ENCODE measurements at places on chromosomes 13 and 19.

DNA sequence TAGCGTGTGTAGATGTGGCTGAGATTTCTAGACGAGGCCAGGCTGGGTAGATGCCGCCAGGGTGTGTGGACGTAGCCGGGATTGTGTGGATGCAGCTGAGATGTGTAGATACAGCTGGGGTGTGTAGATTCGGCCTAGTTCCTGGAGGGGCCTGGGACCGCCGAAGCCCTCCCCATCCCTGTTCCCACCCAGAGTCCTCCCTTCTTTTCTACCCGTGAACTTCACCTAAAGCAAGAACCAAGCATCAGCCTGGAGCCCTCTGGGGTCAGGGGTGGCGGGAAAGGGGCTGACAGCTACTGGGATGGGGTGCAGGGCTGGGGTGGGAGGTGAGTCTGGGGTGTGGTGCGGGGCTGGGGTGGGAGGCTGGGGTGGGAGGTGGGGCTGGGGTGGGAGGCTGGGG lies 768 bp downstream of the TMPRSS9 start:
- no peak for DNase-seq

GRCh38 chr19:23285948-23286347 lies 35.8 kb upstream of the ZNF724 start:
- DNase-seq: no peak

GRCh38 chr19:42402376-42403116 lies 12.4 kb upstream of the CNFN start:
- DNase-seq: no peak

DNA sequence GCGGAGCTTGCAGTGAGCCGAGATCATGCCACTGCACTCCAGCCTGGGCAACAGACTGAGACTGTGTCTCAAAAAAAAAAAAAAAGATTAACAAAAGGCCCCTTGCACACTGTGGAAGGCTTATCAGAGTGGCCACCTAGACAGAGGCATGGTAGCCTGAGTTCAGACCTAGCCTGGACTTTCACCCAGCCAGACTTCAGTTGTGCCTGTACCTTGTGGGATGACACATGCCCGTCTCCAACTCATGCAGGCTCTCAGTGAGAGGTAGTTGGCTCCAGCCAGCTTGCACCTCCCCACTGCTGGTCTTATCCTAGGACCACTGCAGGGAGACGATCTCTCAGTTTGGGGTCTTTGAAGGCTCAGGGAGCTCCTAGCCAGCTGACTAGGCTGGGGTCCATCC lies 52.2 kb downstream of the GATAD2A start:
- DNase-seq: no peak

DNA sequence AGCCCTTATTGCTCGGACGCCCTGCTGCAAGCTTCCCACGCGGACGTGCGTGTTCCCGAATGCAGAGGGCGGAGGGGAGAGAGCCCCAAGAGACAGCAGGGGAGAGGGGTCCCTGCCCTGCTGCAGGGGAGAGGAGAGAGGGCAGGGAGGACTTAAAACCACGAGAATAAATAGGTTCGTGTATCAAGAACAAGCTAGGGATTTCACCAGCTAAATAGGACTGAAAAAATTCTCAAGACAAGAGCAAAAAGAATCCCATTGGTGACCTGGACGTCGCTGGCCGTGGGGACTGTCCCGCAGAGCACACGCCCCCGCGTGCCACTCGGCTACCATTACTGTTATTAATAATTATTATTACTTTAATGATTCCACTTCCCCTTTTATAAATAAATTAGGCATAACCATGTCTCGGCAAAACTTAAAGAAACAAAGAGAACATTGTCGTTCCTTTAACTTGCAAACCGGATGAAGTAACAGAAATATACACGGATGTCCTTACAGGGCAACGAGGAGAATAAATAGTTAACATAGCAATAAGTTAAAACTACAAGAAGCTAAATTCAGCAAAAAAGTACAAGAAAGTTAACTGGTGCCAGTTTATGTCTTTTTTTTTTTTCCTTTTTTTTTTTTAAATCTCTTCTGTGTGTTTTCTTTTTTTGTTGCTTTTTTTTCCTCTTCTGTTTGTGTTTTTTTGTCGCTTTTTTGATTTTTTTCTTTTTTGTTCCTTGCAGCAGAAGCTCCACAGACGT lies 16.6 kb downstream of the PRKCSH start:
- DNase-seq: no peak

DNA sequence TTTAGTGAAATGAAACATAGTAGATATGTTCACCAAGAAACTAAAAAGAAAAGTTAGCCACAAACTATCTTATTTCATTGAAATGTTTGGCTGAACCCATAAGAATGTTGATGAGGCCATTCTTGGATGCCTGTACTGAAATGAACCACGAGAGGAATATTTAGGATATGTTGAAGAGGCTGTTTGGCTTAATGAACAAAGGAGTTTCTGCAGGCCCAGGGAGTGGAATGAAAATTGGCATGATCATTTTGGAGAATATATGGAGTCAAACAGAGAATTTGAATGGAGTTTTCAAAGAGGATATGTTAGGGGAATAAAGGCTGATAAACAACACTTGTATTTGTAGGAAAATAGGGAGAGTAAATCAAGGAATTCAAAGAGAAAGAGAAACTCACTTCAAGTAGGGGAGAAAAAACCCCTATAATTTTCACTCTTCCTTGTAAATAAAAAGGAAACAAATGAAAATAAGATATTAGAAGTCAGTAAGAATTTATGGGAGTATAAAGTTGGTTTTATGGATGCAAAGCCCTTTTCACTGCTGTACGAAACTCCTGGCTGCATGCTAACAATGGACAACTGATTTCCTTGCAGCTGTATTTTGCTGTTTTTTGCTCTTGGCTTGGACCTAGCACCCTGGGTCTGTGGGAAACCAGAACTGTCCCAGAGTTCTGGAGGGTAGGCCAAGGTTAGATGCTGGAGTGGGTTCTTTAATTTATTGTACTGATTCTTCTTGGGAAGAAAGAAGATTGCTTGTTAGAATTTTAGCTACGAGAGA lies 36.5 kb downstream of the KL start:
- DNase-seq: no peak

DNA sequence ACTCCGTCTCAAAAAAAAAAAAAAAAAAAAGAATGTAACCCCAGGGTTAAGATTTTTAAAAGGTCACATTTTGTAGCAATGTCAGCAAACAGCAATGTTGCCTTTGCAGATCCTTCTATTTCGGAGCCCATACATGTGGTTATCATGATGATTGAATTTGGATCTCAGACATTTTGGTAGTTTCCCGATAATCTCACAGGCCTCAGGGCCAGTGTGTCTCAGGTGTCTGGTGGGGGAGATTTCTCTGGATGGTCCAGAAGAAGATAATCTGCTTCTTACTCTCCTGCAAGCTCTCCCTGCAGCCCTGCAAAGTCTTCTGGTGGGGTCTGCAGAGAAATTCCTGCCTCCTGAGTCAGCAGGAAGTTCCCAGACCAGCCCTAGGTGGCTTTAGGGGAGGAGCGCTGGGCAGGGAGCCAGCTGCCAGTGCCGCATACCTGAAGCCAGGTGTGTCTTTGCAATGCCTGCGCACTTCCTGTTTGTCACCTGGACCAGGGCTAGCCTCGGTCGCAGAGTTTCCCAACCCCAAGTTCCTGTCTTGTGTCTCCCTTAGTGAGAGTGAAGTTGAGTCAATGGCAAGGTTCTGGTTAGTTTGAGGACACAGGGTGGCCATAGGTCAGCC lies 1.4 kb downstream of the SH2D3A start:
- DNase-seq: no peak

DNA sequence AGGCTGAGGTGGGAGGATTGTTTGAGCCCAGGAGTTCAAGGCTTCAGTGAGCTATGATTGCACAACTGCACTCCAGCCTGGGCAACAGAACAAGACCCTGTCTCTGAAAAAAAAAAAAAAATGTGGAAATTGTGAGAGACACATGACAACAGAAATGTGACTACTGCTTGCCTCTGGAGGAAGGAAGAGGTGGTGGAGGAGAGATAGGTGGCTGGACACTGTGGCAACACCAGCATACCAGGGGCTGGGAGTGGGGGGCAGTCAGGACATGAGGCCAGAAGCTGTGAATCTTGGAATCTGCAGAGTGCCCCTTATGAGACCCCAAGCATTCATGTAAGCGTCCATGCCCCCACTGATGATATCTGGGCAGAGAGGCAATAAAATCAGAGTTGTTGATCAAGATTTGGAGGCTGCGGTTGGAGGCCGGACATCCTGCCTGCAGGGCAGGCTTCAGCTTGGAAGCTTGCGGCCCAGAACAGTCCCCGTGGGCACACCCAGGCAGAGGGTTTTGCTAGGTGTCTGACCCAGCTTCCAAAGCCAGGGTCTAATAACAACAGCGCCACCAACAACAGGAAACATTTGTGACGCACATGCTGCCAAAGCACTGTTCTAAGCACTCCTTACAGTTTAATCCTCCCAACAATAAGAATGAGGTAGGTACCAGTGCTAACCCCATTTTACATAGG lies 16.9 kb downstream of the FAM187B start:
- no peak for DNase-seq

DNA sequence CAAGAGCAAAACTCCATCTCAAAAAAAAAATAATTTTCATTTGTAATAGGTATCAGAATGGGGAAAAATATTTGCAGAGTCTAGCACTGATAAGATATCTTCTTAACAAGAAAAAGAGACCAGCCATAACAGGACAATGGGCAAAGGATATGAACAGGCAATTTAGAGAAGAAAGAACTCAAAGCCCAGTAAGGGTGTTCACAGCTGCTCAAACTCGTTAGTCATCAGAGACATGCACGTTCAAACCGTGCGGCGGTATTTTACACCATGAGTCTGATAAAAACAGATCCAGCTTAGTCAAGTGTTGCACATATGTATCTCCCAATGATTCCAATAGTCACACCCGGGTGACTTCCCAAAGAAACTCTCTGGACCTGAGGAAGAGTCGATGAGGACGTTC lies 13.7 kb upstream of the NCCRP1 start:
- DNase-seq: no peak

All from HEK293T (cell line).